ENCODE measurements at places on chromosomes 11 and 22.

GRCh38 chr11:58628446-58628845 is 6.0 kb downstream of the CNTF start:
- DNase-seq = no peak

DNA sequence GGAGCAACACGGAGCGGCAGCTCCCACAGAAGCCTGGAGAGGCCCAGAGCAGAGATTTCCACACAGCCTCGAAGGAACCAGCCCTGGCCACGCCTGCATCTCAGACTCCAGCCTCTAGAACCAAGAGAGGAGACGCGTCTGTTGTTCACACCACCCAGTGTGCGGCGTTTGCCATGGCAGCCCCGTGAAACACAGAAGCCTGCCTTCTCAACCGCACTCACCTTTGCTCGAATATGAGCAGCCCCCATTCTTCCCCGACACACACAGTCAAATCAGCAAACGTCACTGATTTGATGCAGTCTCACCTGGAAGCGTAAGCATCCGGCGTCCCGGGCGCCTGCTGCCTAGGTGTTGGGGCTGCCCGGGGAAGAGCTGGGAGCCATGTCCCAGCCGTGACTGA is 14.2 kb upstream of the TALDO1 start:
- no peak for DNase-seq

- DNase-seq = no peak
Measured at GRCh38 chr11:113581713-113582112, 106.5 kb upstream of the DRD2 start.

DNA sequence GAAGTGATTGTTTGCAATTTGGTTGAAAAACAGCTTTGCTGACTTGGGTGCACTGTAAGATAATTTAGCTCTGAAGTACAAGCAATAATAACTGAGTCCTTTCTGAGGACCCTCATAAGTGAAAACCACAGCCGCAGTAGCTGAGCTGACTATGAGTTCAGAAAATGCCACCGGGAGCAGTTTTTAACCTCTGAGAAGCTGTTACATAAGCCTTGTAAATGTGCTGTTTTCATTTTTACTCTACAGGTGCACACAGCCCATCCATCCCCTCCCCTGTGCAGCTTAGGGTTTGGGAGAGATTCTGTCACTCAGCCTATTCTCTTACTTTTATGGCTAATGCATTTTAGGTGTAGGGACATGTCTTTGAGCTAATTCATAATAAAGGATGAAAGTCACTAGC is 255.5 kb upstream of the C11orf87 start:
- no peak for DNase-seq

- no peak for DNase-seq
Measured at GRCh38 chr11:44145011-44145775, 49.7 kb downstream of the EXT2 start.

DNA sequence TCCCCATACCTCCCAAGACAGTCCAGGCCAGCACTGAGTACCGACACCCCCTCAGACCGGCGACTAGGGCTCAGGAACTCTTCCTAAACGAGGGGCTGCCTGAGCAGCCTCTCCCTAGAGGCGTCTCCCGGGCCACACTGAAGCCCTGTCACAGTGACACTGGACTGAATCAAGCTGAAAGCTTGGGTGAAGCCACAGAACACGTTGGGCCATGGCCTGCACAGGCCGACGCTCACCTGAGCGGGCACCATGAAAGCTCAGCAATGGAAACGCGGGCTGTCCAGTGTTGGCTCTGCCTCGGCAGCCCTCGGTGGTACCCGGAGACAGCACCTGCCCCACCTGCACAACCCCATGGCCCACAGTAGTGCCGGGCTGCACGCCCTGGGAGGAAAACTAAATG is 42.7 kb upstream of the MOB2 start:
- no peak for DNase-seq

DNA sequence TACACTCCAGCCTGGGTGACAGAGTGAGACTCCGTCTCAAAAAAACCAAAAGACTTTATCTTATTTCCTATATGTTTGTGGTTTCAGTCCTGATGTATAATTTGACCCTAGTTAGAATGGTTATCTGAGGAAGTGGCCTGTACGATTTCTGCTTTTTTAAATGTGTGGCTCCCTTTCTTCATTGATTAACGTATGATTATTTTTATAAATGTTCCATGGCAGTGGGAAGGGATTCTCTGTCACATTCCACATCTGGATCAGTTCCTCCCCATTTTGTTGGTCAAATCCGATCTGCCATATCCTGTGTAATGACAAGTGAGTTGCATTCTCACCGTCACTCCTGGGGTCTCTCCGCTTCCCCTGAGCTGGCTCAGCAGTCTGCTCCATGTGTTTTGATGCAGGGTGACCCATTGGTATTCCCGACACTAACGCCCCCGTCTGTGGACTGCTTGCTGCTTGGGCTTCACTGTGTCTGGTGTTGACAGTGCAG is 20.3 kb downstream of the NEAT1 start:
- no peak for DNase-seq

GRCh38 chr11:34154059-34154875 is 48.8 kb downstream of the NAT10 start:
- DNase-seq = no peak

DNA sequence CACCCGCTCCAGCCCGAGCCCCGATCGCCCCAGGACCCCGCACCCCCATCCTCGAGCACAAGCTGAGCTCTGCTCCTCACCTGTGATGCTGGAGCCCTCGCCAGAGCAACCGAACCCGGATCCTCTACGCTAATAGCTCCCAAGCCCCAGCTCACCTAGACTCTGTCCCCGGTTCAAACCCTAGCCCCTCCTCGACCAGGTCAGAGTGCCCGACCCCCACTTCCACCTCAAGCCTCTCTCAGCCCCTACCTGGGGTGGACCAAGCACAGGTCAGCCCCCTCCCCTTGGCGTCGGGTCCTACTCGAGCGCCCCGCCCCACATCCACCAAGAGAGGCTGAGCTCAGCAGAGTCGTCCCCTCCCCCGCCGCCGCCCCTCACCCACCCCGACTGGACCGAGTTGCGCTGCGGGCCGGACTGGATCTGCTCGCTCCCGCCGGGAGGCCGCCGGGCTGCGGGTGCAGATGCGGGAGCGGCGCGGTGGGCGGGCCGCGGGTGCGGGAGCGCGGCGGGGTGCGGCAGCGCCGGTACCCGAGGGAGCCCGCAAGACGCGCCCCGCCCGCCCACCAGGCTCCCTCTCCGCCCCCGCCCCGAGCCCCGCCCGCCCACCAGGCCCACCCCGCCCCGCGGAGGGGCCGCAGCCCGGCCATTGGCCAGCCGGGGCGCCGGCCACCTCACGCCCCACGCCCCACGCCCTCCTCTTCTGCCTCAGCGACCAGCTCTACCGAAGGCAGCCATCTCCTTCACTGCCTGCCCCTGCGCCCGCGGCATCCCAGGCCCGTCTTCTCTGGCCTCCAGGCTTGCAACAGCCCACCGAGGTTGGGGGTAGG is 577 bp upstream of the DKK3 start:
- DNase-seq = peak; percentile 87

- no peak for DNase-seq
Measured at GRCh38 chr11:120185706-120186455, 25.0 kb upstream of the OAF start.

DNA sequence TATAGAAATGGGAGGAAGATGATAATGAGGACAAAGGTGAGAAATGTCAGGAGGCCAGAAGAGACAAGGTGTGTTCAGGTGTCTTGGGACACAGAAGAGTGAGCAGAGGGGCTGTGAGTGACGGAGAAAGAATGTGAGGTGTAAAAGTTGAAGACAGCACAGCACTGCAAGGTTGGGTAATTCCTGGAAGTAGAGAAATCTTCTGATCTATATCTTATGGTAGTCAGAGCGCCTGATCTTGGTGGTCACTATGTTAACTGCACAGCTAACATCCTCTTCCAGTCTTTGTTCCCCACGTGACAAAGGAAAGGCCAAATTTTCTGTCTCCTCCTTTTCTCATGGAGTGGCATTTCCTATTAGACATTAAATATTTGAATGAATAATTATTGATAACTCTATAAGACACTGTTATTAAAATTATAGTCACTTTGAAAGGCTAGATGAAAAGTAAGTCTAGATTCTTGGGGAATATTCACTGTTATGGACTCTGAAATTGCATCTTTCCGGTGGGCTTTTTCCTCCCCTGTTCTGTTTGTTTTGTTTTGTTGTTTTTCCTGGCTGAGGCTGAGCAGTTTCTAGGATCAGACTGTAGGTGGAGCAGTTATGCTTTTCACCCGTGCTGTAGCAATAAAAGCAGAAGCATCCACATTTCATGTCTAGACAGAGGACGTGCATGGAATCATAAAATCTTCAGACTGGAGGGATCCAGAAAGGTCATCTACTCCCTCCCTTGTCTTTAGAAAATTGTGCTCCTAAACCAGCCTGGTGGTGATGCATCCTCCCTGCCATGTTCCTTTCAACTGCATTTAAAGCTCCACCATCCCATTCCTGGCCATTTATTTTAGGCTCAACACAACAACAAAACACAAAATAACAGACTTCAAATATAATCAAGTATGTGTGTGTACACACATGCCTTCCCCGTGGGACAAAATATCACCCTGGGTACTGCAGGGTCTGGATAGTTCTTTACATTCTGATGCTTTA is 26.6 kb downstream of the SC5D start:
- peak; percentile 40 for DNase-seq

- DNase-seq = no peak
Measured at GRCh38 chr11:8282631-8283030, 19.0 kb upstream of the LMO1 start.

DNA sequence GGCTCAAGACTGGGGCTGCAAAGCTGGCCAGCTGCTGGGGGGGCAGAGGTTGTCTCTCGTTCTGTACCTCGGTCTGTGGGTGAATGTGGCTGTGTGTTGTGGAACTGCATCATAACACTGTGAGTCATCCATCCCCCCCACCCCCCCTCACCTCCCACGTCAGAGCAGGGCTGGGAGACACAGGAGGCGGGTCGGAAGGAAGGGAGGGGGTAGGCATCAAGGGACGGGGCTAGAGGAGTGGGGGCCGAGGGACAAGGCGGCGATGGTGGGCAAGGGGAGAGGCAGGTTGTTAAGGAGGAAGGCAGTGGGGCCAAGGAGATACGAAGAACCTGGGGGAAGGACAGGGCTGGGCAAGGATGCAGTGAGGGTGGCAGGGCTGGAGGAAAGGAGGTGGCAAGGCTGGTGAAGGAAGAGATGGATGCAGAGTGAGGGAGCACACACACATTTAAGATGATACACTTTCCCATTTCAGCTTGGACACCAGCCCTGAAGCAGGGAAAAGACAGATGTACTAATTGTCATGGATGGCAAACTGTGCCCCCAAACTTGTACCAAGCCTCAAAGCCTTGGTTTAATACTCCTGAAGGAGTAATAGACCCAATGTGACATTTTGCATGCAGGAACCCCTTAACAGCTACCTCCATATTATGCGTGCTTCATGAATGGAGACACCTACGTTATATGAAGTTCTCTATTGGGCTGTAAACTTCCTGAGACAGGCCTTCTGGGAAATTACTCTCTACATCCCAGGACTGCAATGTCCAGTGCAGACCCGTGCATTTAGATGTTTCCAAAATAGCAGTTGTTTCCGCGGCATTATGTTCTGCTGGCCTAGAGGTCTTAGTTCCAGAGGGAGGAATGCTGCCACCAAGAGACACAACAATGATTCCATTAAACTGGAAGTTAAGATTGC is at the start of gene YPEL4:
Gene YPEL4 (minus strand): TSS at position 87 of the 913 bp plus-strand sequence. CDS start 2,805 bp downstream, outside the sequence.
- peak; percentile 84 for DNase-seq

GRCh38 chr11:93525601-93526345 is 17.4 kb downstream of the SMCO4 start:
- no peak for DNase-seq

- no peak for DNase-seq
Measured at GRCh38 chr11:86676010-86676409, 3.6 kb upstream of the ME3 start.

- DNase-seq = no peak
Measured at GRCh38 chr22:30204015-30204741, 42.4 kb downstream of the LIF start.

- peak; percentile 69 for DNase-seq
Measured at GRCh38 chr11:6315811-6316425, 4.4 kb downstream of the CAVIN3 start.

DNA sequence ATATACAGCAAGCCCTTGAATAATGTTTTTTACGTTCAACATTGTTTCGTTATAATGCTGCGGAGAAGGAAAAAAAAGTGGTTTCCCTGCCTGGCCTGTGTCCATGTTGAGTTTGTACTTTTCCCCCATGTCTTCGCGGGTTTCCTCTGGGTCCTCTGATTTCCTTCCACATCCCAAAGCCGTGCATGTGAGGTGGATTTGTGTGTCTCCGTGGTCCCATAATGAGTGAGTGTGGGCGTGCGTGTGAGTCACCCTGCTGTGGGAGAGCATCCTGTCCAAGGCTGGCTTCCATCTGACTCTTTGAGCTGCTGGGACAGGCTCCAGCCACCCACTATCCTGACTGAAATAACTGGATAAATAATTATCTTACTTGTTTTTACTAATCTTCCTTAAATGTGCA is 29.6 kb upstream of the SNX19 start:
- no peak for DNase-seq

All from HTR-8/SVneo (cell line).